Thymus (tissue), 14 donors: ENCODE measurements at places on chromosomes 4 and X. TPM values are rescaled to one million over a fixed set of nuclear protein-coding genes. Genes with fewer than 3 reads are reported as not detected.

The GC gene
- 0.38 TPM for total RNA-seq

The PTTG2 gene
- total RNA-seq, result 0.09 TPM

The IL2 gene
- 4.2 TPM for total RNA-seq

The VSIG4 gene
- 2.1 TPM for total RNA-seq

The CENPVL1 gene
- 0.24 TPM for total RNA-seq

The HPGDS gene
- total RNA-seq, result 8.0 TPM

The ZDHHC15 gene
- total RNA-seq, result 0.90 TPM

The FMR1NB gene
- 0.05 TPM for total RNA-seq

The FRMD7 gene
- total RNA-seq, result under 0.01 TPM

The COL4A6 gene
- total RNA-seq, result 1.4 TPM

The ATP2B3 gene
- 0.09 TPM for total RNA-seq

The FAM47A gene
- total RNA-seq, result not detected

- DNase-seq, result no peak
- no peaks in the 10 kb centered on the region for H3K27me3 ChIP-seq
- no peak overlapping the region for H3K27ac ChIP-seq
- H3K4me1 ChIP-seq, result no peaks in the 10 kb centered on the region
Observed at GRCh38 chr4:139367421-139368090, 65.3 kb upstream of the NDUFC1 start.

DNA sequence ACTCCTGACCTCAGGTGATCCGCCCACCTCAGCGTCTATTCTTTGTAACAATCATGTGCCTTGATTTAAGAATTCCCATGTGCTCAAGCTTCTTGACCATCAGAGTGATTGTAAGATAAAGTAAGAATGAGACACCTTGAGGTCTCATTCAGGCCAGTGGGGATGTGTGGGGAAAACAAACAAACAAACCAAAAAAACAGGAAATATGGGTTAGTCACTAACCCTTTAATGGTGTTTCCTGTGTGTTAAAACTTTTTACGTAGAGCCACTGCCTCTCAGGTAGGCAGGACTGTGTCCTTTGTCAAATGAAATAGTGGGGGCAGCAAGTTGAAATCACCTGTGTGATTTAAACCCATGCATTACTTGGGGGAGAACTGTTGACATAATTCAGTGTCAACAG lies 91.5 kb upstream of the DHRSX start:
- H3K27ac ChIP-seq, result no peak overlapping the region
- DNase-seq, result no peak
- H3K4me1 ChIP-seq, result no peaks in the 10 kb centered on the region
- no peaks in the 10 kb centered on the region for H3K27me3 ChIP-seq

- H3K4me1 ChIP-seq, result no peaks in the 10 kb centered on the region
- no peaks in the 10 kb centered on the region for H3K36me3 ChIP-seq
- no peaks in the 10 kb centered on the region for H3K27me3 ChIP-seq
Observed at GRCh38 chrX:22748093-22748999, 251.4 kb upstream of the DDX53 start.

DNA sequence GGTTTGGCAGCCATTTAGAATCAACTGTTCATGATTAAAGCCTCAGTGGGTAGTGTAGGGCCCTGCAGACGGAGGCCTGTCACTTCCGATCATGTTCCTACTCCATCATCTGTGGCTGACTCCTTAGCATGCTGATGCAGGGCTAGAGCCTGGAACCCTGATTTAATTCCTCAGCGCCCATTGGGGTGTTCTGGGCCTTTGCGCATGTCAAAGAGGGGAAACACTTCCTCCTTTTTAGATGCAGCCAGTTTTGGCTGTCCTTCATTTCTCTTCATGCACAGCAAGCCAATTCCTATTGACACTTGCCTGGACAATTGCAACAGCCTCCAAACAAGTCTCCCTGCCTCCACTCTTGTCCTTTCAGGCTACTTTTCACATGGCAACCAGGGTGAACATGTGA lies 51.9 kb upstream of the MAGEA4 start:
- H3K27me3 ChIP-seq, result no peaks in the 10 kb centered on the region
- H3K36me3 ChIP-seq, result no peaks in the 10 kb centered on the region
- H3K27ac ChIP-seq, result no peak overlapping the region
- H3K4me1 ChIP-seq, result no peaks in the 10 kb centered on the region
- H3K4me3 ChIP-seq, result no peak overlapping the region
- no peak for DNase-seq

DNA sequence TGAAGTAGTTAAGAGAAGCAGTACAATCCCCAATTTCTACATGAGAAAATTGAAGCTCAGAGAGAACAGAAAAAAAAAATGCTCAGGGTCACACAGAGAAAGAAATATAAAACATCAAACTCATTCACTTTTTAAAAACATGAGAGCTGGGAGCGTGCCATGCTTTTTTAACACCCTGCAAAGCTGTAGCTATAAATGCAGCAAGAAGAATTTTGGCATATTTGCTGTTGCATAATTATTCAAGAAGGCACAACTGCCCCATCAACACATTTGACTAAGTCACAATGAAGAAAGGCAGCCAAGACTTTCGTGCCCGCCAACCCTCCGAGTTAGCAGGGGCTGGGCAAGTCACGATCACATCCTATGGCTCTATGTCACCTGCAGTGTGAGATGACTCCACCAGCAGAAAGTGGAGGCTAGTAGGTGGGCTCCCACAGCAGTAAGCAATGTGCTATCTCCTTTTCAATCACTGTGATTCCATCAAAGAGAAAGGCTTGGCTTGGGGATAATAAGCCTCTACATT lies 214.8 kb downstream of the DHX15 start:
- no peaks in the 10 kb centered on the region for H3K36me3 ChIP-seq
- no peaks in the 10 kb centered on the region for H3K4me1 ChIP-seq
- H3K27ac ChIP-seq, result no peak overlapping the region

DNA sequence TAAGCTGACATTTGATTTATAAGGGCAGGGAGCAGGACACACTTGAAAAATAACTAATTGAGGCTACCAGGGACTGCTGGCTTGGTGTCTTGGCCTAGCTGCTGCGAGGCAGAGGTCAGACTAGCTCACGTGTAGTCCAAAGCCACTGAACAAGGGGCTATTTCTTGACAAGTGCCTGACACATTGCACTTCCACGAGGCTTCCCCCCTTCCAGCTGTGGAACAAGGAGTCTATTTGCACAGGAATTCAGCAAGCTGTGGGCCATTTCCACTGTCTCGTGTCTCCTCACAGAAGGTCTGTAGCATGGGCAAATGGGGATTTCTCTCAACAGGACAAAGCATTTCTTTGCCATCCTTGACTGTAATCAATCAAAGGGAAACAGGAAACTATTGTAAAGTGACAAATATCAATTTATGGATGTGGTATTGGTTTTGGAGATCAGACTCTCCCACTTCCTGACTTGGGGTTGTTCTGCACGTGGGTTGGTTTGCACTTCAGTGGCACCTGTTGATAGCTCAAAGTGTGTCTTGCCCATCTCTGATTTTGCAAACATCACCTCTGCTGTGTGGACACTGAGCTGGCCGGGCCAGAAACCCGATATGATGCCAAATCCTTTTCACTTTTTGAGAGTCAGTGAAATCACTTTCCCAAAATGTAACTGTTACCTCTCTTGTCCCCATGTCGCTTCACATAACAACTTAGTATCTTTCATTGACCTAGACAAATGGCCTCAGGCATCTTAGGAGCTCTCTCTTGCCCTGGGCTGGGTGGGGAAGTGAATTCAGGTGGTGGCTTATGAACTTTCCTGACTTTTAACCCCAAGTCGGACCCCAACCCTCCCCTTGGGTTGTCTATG lies 107.4 kb upstream of the MAMLD1 start:
- no peak overlapping the region for H3K27ac ChIP-seq
- no peaks in the 10 kb centered on the region for H3K36me3 ChIP-seq
- DNase-seq, result no peak
- no peaks in the 10 kb centered on the region for H3K4me1 ChIP-seq

- no peaks in the 10 kb centered on the region for H3K4me1 ChIP-seq
- H3K27me3 ChIP-seq, result no peaks in the 10 kb centered on the region
- H3K27ac ChIP-seq, result no peak overlapping the region
- DNase-seq, result no peak
Observed at GRCh38 chrX:88883200-88883599, 136.2 kb downstream of the CPXCR1 start.

GRCh38 chrX:134658002-134658759 lies at the start of gene PLAC1:
Gene PLAC1, minus strand, starts transcription at chrX:134658471. Its CDS starts 91,789 bp downstream, at chrX:134566682.
- no peak for DNase-seq
- H3K4me1 ChIP-seq, result no peaks in the 10 kb centered on the region
- H3K27me3 ChIP-seq, result no peaks in the 10 kb centered on the region
- H3K4me3 ChIP-seq, result no peak within 1 kb of the TSS

GRCh38 chr4:159065513-159066240 lies 37.2 kb upstream of the RAPGEF2 start:
- H3K27ac ChIP-seq, result no peak overlapping the region
- H3K27me3 ChIP-seq, result no peaks in the 10 kb centered on the region
- DNase-seq, result no peak
- H3K36me3 ChIP-seq, result no peaks in the 10 kb centered on the region
- H3K4me3 ChIP-seq, result no peak overlapping the region
- H3K4me1 ChIP-seq, result no peaks in the 10 kb centered on the region

- DNase-seq, result no peak
- no peak overlapping the region for H3K27ac ChIP-seq
- no peaks in the 10 kb centered on the region for H3K4me1 ChIP-seq
Observed at GRCh38 chr4:6456450-6456849, 16.0 kb downstream of the PPP2R2C start.

- H3K27me3 ChIP-seq, result no peaks in the 10 kb centered on the region
- H3K27ac ChIP-seq, result no peak overlapping the region
- no peaks in the 10 kb centered on the region for H3K36me3 ChIP-seq
- no peak for DNase-seq
- H3K4me1 ChIP-seq, result peaks cover 2% of the 10 kb centered on the region
- H3K4me3 ChIP-seq, result no peak overlapping the region
Observed at GRCh38 chr4:108473163-108473720, 147.1 kb upstream of the RPL34 start.

DNA sequence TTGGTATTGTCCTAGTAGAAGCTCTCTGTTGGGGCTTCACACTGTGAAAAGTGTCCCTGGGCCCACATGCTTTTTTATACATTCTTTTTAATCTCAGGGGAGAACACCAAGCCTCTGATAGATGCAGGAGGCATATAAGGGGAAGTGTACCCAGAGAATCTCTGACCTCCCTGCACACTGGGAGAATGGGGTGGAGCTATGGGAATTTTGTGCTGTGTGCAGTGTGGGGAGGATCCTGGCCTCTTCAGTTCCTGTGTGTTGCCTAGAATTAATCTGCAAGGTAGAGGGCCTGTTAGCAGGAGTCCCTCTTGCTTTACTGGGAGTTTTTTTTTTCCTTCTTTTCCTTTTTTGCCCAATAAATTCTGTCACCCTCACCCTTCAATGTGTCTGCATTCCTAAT lies 49.2 kb upstream of the SPIN4 start:
- no peaks in the 10 kb centered on the region for H3K27me3 ChIP-seq
- H3K36me3 ChIP-seq, result no peaks in the 10 kb centered on the region
- no peak overlapping the region for H3K27ac ChIP-seq

GRCh38 chrX:126167560-126167959 lies 1.5 kb upstream of the DCAF12L2 start:
- DNase-seq, result no peak
- no peaks in the 10 kb centered on the region for H3K36me3 ChIP-seq
- no peak overlapping the region for H3K4me3 ChIP-seq
- H3K27me3 ChIP-seq, result peaks cover 16% of the 10 kb centered on the region
- no peaks in the 10 kb centered on the region for H3K4me1 ChIP-seq

DNA sequence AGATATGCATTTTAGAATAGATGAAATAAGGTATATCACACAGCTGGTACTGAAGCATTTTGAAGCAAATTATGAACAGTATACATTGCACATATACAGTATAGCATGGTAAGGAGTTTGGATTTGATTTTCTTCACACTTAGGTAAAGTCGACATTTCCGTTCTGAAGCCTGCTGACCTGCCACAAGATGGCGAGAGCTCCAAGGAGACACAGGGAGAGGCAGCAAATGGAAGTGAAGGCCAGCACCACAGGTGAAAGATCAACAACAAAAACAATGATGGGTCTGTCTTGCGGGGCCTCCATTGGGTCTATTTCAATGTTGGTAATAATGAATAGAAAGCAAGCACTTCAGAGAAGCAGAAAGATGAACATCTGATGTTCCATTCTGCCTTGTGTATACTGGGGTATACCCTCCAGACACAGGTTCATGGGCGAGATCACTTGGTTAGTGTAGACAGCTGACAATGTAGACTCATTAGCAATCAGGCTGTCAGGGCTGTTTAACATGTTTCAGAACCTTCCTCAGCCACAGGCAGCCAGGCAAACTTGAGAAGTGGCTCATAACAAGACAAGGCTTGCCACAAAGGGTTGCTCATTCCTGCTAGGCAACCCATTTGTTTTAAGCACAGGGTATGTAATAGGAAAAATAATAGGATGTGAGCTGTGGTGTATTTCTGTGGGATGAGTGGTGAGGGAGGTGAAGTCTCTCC lies 21.4 kb upstream of the NOX1 start:
- H3K4me3 ChIP-seq, result no peak overlapping the region
- H3K27ac ChIP-seq, result no peak overlapping the region
- no peaks in the 10 kb centered on the region for H3K36me3 ChIP-seq
- H3K27me3 ChIP-seq, result no peaks in the 10 kb centered on the region

- no peak overlapping the region for H3K27ac ChIP-seq
- DNase-seq, result no peak
- H3K4me3 ChIP-seq, result no peak overlapping the region
Observed at GRCh38 chr4:84862064-84862463, 104.4 kb downstream of the WDFY3 start.

DNA sequence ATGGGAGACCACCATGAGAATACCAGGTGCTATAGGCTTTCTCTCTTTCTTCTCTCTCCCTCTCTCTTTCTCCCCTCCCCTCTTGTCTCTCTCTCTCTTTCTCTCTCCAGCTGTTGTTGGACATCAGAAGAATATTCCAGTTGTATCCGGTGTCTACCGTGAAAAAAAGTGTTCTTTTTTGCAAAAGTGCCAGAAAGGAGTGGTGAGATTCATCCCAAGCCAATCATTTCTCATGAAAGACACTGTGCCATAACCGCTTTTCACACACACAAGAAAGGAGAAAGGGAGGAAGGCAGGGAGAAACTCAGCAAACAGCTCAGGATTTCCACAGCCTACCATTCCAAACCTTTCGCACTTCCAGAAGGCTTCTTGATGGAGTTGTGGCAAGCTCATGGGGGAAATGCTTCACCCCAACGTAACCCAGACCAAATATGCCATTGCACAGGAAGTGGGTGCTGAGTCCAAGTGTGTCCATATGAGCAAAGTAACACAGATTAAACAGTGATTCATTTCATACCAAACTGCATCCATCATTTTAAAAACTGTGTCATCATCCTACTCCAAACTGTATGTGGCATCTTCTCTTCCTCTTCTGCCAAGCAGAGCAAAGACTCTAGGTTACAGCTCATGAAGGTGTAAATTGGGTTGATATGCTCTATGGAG lies 224.0 kb downstream of the APBB2 start:
- no peaks in the 10 kb centered on the region for H3K36me3 ChIP-seq
- no peak overlapping the region for H3K27ac ChIP-seq
- no peaks in the 10 kb centered on the region for H3K4me1 ChIP-seq
- no peak for DNase-seq
- no peaks in the 10 kb centered on the region for H3K27me3 ChIP-seq

- H3K4me1 ChIP-seq, result no peaks in the 10 kb centered on the region
- H3K36me3 ChIP-seq, result no peaks in the 10 kb centered on the region
- H3K4me3 ChIP-seq, result no peak overlapping the region
- no peaks in the 10 kb centered on the region for H3K27me3 ChIP-seq
- no peak for DNase-seq
Observed at GRCh38 chr4:122703868-122704267, 28.6 kb upstream of the BBS12 start.
